Fibroblast of skin of left biceps (primary cell): ENCODE measurements at places on chromosomes 6 and 20.

GRCh38 chr20:17845701-17846475, 122.7 kb downstream of the SNX5 start:
- no peak for DNase-seq

DNA sequence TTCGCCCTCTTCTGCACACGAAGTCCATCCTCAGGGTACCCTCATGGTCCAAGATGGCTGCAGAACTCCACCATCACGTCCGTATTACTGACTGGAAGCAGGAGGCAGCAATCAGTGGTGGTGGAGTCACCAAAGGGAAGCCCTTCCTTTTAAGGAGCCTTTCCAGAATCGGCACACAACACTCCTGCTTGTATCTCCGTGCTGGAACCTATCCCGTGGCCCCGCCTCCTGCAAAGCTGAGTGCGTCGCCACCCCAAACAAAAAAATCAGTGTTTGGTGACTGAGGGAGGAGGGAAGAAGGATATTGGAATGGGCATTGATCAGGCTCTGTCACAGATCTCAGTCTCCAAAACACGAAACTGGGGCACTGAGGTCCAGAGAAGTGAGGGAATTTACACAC, 5.8 kb upstream of the CCN5 start:
- no peak for DNase-seq

- DNase-seq, result no peak
These were observed 11.3 kb downstream of the FAM217A start for GRCh38 chr6:4067673-4068072.

- no peak for DNase-seq
These were observed 6.1 kb downstream of the RBM39 start for GRCh38 chr20:35735826-35736470.

GRCh38 chr6:169975701-169976100, 224.3 kb downstream of the ERMARD start:
- DNase-seq, result no peak

GRCh38 chr6:43679057-43679456, 8.5 kb downstream of the MRPS18A start:
- no peak for DNase-seq

DNA sequence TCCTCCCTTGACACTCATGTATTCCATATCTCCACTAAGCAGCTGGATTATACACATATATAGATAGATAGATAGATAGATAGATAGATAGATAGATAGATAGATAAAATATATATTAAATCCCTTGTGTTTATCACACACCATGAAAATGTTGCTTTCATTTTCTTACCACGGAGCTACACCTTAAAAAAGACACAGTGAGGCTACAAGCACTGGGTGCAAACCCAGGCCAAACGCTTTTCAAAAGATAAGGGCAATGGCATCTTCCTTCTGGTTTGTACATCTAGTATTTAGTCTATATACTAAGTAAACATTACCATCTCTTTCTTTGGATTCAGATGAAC, 377.1 kb downstream of the ESR1 start:
- DNase-seq, result no peak

- DNase-seq, result no peak
These were observed 2.6 kb downstream of the RPS10 start for GRCh38 chr6:34423254-34423653.

- DNase-seq, result no peak
These were observed 118.2 kb downstream of the CDKAL1 start for GRCh38 chr6:20652299-20653084.

DNA sequence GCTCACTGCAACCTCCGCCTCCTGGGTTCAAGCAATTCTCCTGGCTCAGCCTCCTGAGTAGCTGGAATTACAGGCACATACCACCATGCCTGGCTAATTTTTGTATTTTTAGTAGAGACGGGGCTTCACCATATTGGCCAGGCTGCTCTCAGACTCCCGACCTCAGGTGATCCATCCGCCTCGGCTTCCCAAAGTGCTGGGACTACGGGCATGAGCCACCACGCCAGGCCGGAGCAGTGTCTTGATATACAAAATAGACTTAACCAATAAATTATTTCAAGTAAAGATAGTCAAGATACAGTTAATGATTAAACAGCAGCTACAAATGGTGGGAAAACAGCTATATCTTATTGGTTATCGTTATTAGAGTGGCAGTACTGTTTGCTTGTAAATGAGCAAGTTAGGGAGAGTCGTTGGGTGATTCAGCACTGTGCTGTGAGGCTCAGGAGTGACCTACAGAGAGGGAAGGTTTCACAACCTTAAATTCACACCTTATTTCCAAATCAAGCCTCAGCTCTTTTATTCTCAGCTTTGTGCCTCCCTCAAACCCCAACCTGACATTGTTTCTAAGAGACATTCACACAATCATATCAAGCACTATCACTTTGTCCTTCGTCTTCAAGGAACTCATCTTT, 1128.4 kb upstream of the MAP3K7 start:
- DNase-seq, result no peak

- no peak for DNase-seq
These were observed 37.6 kb upstream of the ZBP1 start for GRCh38 chr20:57657535-57658446.

DNA sequence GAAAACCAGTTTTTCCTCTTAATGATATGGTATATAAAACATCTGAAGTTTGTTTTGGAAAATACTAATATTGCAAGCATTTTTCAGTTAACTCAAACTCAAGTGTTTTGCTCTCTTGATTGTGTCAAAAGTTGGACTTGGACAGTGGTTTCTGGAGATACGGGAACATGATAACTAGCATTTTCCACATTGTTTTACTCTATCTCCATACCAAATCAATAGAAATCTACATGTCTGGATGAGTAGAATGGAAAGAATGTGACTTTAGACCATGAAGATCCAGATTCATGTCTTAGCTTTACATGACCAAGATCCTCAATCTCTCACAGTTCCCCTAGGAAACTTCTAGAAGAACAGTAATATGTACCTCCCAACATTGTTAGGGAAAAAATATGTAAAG, 22.2 kb upstream of the FBXO30 start:
- no peak for DNase-seq

GRCh38 chr6:94341173-94341572, 921.8 kb upstream of the EPHA7 start:
- DNase-seq, result no peak
